ENCODE measurements at places on chromosomes 2 and 18. TPM values are rescaled to one million over a fixed set of nuclear protein-coding genes. Genes with fewer than 3 reads are reported as not detected.

LIMS3 gene
- total RNA-seq: 4.1 TPM

HRH4 gene
- total RNA-seq: not detected

GRCh38 chr2:235765181-235765820, 271.5 kb downstream of the AGAP1 start:
- no peak for DNase-seq

NT5C1B gene
- not detected for total RNA-seq

- no peak for DNase-seq
These were observed 13.8 kb downstream of the MRPL35 start for GRCh38 chr2:86213056-86213455.

- DNase-seq: peak; percentile 51
These were observed 135.8 kb downstream of the HDAC4 start for GRCh38 chr2:239264838-239265651.

- DNase-seq: no peak
These were observed 45.1 kb downstream of the CELF4 start for GRCh38 chr18:37520508-37520907.

GRCh38 chr2:31259075-31259474, 25.1 kb downstream of the EHD3 start:
- no peak for DNase-seq

SPDYA gene
- total RNA-seq: 0.24 TPM

DNA sequence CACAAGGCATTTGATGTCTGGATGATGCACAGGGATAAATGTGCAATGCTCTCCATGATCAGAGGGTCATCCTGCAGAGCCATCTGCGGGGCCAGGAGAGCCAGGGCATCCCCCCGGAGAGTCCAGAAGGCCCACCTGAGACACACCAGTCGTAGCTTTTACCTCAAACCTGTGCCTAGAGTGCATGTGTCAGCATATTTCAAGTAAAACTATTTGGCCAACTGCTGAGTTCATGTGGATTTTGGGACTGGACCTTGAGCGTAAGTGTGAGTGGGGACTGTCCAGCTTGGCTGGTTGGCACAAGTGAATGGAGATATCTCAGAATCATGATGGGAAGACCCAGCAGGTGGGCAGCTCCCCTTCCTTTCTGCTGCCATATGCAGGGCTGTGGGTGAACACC, 147.8 kb upstream of the TPO start:
- DNase-seq: no peak

- no peak for DNase-seq
These were observed 116.8 kb upstream of the GATA6 start for GRCh38 chr18:22052405-22053105.

RGPD3 gene
- 0.08 TPM for total RNA-seq

- no peak for DNase-seq
These were observed 31.1 kb upstream of the SATB2 start for GRCh38 chr2:199488772-199489400.

DNA sequence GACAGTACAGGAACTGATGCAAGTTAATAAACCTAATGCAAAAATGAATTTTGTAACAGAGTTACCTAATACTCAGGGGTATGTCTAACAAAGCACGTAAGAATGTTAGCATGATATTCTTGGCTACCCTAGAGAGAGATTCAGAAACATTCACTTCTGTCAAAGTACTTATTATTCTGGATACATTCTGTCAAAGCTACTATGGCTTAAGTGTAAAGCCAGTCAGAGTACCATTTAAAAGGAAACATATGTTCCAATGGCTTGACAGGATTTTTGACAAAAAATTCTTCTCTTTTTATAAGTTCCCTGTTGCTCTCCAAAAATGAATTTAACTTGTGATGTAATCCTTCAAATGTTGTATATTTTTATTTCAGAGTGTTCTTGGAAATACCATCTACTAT, 85.5 kb downstream of the PIGN start:
- no peak for DNase-seq

TACR1 gene
- 0.11 TPM for total RNA-seq

- no peak for DNase-seq
These were observed 10.6 kb upstream of the WIPF1 start for GRCh38 chr2:174607989-174608865.

IL36RN gene
- total RNA-seq: not detected

CYS1 gene
- total RNA-seq: 3.6 TPM

DNA sequence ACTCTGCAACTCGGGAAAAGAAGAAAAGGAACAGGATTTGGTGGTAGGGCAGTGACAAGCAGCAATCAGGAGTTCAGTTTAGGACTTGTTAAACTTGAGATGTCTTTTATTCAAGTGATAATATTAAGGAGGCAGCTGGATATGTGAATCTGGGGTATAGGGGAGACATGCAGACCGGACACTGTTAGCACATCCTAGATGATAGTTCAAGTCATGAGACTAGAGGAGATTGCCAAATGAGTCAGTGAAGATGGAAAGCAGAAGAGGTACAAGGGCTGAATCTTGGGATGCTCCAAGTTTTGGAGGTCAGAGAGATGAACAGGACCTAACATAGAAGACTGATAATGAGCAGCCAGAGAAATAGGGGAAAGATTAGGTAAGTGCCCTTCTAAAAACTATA, 69.5 kb upstream of the PSME4 start:
- DNase-seq: no peak

- no peak for DNase-seq
These were observed 1.9 kb upstream of the ITSN2 start for GRCh38 chr2:24362253-24362652.

SCYGR4 gene
- not detected for total RNA-seq

GRCh38 chr2:6474161-6475140, 391.3 kb downstream of the CMPK2 start:
- no peak for DNase-seq

KCNJ13 gene
- total RNA-seq: not detected

GRCh38 chr18:36355511-36355910, 58.0 kb downstream of the FHOD3 start:
- no peak for DNase-seq

NETO1 gene
- not detected for total RNA-seq

DNA sequence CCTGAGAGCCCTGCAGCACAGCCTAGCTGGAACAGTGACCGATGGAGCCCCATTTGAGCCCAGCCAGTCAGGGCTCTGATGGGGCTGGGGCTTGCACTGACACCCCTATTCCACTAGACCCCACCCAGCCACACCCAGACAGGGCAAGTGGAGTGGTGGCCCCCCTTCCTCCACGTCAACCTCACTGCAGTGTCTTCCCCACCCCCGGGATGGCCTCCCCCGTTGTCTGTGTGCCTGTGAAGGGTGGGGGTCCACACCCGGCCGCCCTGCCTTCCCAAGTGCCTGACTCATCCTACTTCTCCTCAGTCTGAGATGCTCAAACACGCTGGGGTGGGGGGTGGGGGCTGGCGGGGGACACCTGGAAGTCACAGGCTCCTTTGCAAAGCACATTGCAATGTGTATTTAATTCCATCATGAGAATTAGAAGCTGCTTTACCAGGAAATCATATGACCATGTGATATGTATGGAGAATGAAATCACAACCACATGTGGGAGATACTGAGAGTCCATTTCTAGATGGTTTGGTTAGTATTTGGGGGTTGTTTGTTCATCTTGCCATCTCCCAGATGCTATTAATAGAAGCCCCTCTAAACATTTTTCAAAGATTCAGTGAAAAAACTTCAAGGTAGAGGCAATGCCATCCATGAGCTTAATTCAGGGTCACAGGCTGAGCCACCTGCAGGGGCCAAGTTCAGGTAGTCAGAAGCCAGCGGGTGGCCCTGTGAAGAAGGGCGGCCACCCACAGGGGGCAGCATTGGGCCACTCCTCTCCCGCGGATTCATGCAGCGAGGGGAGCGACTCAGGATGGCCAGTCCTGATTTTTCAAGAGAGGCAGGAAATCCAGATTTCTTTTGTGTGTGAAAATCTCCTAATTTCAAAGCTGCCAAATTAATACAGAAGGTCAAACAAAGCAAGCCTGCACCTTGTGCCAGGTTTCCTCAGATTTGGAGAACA, 22.7 kb upstream of the GMPPA start:
- DNase-seq: peak; percentile 80

GRCh38 chr2:188969651-188970050, 4.5 kb upstream of the COL3A1 start:
- no peak for DNase-seq

- no peak for DNase-seq
These were observed 609.5 kb downstream of the EPHA4 start for GRCh38 chr2:220962556-220962955.

- DNase-seq: no peak
These were observed 42.2 kb downstream of the RAD51AP2 start for GRCh38 chr2:17476064-17476463.

DNA sequence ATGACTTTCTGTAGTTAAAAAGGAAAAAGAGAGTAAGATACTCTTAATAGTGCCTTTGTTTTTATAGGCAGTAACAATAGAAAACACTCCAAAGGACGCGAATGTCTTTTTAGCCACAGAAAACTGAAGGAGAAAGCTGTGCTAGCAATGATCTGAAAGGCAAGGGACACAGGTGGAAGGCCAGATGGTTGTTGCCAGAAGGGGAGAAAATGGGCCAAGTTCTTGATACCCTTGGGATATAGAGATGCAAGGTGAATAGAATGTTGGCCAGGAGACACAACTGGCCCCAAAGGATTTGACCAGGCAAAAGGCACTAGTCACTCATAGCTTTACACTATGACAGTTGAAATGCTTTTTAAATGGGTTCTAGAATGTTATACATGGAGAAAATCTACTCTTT, 180.0 kb downstream of the NRXN1 start:
- DNase-seq: no peak

GALR1 gene
- 0.05 TPM for total RNA-seq

DNA sequence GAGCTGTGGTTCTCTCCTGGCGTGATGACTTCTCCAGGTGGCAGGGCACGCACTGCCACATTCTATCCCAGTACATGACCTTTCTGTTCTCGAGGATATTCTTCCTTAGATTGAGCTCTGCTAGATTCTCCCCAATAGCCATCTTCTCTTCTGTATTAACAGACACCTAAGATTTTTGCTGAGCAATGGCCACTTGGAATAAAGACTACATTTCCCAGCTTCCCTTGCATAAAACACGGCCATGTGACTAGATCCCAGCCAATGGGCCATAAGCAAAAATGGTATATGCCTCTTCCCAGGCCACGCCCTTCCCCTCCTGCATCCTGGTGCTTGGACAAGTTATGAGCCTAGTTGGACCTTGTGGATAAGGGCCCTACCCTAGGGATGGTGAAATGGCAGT, 82.1 kb downstream of the EIF2AK3 start:
- DNase-seq: no peak

DNA sequence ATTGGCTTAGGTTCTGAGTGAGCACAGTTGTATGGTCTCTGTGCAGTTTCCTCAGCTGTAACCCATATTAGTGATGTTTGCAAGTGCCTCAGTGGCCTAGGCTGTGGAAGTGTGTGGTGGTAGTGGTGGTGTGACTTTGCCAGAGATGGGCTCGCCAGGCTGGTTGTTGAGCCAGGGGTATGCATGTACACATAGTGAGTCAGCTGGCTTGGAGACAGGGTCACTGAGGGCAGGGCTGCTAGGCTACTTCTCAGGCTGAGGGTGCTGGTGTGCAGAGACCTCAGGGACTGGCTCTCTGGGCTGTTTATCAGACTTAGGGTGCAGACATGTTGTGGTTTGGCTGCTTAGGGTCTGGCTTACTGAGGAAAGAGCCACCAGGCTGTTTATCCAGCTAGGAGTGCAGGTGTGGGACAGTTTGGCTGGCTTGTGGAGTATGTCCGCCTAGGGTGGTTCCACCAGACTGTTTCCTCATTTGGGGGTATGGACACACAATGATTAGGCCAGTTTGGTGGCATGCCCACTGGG, 15.0 kb downstream of the APLF start:
- DNase-seq: no peak

GRCh38 chr2:113877711-113878598, 11.9 kb upstream of the ACTR3 start:
- no peak for DNase-seq

DNA sequence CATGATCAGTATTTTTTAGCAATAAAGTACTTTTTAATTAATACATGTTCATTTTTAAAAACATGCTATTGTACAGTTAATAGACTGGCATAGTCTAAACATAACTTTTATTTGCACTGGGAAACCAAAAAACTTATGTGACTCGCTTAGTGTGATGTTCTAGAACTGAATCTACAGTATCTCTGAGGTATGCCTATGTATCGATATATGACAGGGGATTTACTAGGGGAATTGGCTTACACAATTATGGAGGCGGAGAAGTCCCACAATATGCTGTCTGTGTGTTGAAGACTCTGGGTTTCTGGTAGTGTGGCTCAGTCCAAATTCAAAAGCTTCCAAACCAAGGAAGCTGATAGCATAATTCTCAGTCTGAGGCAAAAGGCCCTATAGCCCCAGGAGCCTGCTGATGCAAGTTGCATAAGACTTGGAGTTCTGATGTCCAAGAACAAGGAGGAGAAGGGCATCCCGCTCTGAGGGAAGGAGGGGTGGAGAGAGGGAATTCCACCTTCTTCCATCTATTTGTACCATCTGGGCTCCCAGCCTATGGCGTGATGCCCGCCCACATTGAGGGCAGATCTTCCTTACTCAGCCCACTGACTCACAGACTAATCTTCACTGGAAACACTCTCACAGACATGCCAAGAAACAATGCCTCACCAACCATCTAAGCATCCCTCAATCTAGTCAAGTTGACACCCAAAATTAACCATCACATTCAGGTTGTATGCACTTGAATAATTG, 27.5 kb downstream of the ZNF638 start:
- no peak for DNase-seq

GRCh38 chr2:183069174-183069573, 9.4 kb upstream of the DUSP19 start:
- no peak for DNase-seq
